Gastrocnemius medialis (tissue), 4 donors: ENCODE measurements at places on chromosomes 6 and 20. TPM values are rescaled to one million over a fixed set of nuclear protein-coding genes. Genes with fewer than 3 reads are reported as not detected.

DNA sequence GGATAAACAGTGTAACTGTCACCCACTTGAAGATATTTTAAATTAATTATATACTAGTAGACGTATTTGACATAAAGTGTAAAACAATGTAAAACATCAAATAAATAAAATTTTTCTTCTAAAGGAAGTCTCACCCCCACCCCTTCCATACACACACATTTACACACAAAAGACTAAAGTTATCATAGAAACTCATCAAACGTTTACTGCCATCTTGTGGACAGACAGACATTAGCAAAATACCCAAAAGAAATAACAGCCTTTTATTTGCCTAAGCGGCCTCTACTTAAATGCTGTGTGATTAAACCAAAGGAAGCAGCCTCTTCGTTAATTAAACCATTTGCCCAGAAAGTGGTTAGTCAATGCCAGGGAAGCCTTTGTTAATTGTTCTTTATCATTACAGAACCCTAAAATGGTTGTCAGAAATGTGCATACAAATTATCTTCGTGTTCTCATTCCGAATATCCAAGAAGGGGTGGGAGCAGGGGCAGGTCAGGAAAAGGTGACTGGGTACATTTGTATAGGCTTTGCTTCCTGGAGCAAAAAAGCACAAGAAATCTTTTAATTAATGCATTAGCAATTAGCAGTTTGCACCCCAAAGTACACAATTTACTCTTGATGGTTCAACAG, 176.2 kb upstream of the SASH1 start:
- H3K27me3 ChIP-seq, result no peaks in the 10 kb centered on the region
- no peaks in the 10 kb centered on the region for H3K36me3 ChIP-seq
- H3K4me3 ChIP-seq, result no peak overlapping the region
- no peak for DNase-seq
- no peaks in the 10 kb centered on the region for H3K4me1 ChIP-seq

C6orf132 gene
- total RNA-seq, result not detected

GRCh38 chr6:2658788-2659187, 91.9 kb downstream of the MYLK4 start:
- no peak overlapping the region for H3K4me3 ChIP-seq
- peaks cover 6% of the 10 kb centered on the region for H3K4me1 ChIP-seq
- no peak for DNase-seq
- no peak overlapping the region for H3K27ac ChIP-seq

GRCh38 chr20:6580486-6580885, 187.0 kb upstream of the BMP2 start:
- no peaks in the 10 kb centered on the region for H3K27me3 ChIP-seq
- DNase-seq, result no peak
- H3K36me3 ChIP-seq, result no peaks in the 10 kb centered on the region
- H3K27ac ChIP-seq, result no peak overlapping the region

- DNase-seq, result no peak
- H3K27ac ChIP-seq, result no peak overlapping the region
- no peaks in the 10 kb centered on the region for H3K4me1 ChIP-seq
- no peak overlapping the region for H3K4me3 ChIP-seq
- no peaks in the 10 kb centered on the region for H3K27me3 ChIP-seq
Measured at GRCh38 chr6:24951811-24952299, 16.1 kb upstream of the RIPOR2 start.

LPA gene
- total RNA-seq, result not detected

- no peaks in the 10 kb centered on the region for H3K4me1 ChIP-seq
- no peak overlapping the region for H3K4me3 ChIP-seq
- no peaks in the 10 kb centered on the region for H3K36me3 ChIP-seq
- DNase-seq, result no peak
- no peaks in the 10 kb centered on the region for H3K27me3 ChIP-seq
Measured at GRCh38 chr20:53128004-53128403, 155.8 kb downstream of the TSHZ2 start.
